ENCODE measurements at places on chromosomes 12 and 14. TPM values are rescaled to one million over a fixed set of nuclear protein-coding genes. Genes with fewer than 3 reads are reported as not detected.

FGF23 gene
- not detected for total RNA-seq

GNG2 gene
- 6.8 TPM for total RNA-seq

BAG5 gene
- total RNA-seq = 33.0 TPM

SLCO1C1 gene
- not detected for total RNA-seq

SDSL gene
- 19.9 TPM for total RNA-seq

KRT72 gene
- total RNA-seq = not detected

GRCh38 chr14:81208489-81208888 is 12.3 kb downstream of the GTF2A1 start:
- DNase-seq = no peak

DNA sequence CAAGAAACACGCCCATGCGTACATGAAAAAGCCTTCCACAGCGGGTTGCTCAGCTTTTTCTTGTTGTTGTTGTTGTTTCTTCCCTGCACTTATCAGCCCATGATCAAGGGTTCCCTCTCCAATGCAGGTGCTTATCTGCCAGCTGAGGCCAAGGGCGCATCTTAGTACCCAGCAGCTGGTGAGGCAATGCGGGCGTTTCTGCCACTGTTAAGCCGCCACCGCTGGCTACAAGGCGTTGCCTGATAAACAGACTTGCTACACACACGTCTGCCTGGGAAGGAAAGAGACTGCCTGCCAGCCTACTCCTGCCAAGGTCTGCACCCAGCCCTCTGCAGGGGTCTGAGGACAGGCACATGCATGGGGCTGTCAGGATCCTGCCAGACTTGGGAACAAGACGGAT is 345.9 kb downstream of the BCL11B start:
- DNase-seq = no peak

GRCh38 chr12:19528750-19529149 is 89.5 kb downstream of the AEBP2 start:
- DNase-seq = no peak

DNA sequence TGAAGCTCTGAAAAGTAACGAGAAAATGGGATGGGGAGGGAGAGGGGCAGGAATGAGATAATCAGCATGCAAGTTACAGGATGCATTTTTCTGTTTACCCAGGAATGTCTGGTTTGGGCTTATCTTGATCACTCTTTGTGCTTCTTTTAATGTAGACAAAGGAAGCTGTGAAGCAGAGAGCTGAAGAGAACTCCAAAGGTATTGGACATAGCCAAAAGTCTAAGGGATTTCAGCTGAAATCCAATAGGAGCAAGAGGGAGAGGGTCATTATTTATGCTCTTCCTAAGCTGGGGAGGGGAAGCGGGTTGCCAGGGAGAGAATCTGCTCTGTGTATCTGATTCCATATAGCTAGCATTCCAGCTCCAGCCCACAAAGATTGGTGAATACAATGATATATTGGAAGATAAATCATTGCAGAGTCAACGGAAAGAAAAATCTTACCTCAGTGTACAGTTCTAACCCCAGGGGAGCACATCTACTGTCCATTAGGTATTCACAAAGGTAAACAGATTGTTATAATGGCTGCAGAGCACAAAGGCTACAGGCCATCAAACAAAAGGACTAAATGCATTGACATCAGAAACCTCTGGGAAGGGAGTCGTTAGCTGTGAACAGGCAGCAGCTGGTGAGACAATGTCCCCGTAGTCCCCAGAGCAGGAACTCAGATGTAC is 61.0 kb upstream of the PELI2 start:
- no peak for DNase-seq

DNA sequence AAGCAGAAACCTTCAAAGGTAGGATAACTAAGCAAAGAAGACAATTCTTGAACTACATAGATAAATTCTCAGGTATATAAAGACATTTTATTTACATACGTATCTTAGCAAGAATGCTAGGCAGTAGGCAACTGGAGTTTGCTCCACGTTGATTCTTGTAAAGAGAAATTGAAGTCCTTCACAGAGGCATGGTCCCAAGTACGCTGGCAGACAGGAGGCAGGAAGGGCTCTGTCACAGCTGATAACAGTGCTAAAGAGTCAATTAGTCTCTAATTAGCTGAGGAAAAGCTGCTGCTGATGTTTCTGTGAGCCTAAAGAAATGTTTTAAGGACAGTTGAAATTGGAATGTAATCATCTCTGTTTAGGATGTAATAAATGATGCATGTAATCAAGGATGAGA is 146.8 kb downstream of the METTL25 start:
- DNase-seq = no peak

GRCh38 chr12:5244513-5244972 is 187.4 kb upstream of the NTF3 start:
- no peak for DNase-seq

DNA sequence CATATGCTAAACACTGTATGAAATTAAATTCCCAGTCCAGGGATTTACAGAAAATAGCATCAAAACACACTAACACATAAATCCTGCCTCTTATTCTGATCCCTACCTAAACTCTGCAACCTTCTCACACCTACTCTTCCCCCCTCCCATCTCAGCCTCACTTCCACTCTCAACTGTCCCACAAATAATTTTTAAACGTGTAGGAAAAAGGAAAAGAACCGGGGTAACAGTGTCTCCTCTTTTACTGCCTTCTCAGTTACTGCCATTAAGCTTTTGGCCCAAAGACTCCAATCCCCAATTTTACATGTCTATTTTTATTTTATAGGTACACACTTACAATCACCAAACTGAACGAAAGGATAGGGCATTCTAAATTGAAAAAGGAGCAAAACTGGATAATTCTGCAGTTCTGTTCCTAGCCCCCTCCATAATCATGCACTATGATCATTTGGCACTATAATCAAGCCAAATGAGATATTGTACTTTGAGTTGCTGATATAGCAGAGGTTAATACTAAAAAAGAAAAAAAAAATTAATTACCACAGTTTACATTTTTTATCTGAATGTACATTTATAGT is 2.9 kb downstream of the DUSP16 start:
- no peak for DNase-seq

GRCh38 chr14:61504901-61505300 is 183.5 kb downstream of the PRKCH start:
- no peak for DNase-seq

- no peak for DNase-seq
Measured at GRCh38 chr12:105939181-105939721, 199.5 kb downstream of the NUAK1 start.

- DNase-seq = no peak
Measured at GRCh38 chr12:39378341-39378740, 64.6 kb downstream of the KIF21A start.

- DNase-seq = no peak
Measured at GRCh38 chr14:43900173-43900655, 606.9 kb downstream of the FSCB start.

- DNase-seq = peak; percentile 71
Measured at GRCh38 chr14:67393689-67394088, 18.3 kb downstream of the PLEK2 start.

DNA sequence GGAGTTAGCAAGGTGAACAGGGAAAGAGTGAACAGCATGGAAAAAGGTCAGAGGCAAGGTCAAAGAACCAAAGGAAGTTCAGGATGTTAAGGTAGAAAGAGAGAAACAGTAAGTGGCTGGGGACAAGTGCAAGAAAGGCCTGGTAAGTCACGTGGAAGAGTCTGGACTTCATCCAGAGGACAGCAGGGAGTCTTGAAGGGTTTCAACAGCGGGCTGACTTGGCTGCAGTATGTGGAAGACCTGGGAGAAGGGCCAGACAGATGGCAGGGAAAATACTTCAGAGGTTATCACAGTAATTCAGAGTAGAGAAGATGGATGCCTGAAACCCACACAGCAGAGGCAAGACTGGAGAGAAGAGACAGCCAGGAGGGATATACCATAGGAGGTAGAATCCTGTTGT is 34.0 kb downstream of the CIT start:
- no peak for DNase-seq

DNA sequence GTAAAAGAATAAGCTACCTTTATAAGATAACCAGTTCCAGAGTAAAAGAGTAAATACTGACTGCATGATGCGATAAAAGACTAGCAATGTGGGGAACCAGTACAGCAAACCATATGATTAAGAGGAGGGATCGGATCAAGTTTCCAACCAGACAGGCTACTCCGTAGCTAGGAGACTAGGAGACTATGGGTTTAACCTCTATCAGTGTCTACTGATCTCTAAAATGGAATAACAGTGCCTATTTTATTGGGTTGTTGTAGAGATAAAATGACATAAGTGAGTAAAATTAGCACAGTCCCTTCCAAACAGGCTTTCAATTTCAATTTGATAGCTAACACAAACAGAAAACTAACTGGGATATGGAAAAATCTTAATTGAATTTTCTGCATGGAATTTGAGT is 76.0 kb downstream of the PAWR start:
- peak; percentile 51 for DNase-seq
